ENCODE measurements at places on chromosomes 5 and 9.

DNA sequence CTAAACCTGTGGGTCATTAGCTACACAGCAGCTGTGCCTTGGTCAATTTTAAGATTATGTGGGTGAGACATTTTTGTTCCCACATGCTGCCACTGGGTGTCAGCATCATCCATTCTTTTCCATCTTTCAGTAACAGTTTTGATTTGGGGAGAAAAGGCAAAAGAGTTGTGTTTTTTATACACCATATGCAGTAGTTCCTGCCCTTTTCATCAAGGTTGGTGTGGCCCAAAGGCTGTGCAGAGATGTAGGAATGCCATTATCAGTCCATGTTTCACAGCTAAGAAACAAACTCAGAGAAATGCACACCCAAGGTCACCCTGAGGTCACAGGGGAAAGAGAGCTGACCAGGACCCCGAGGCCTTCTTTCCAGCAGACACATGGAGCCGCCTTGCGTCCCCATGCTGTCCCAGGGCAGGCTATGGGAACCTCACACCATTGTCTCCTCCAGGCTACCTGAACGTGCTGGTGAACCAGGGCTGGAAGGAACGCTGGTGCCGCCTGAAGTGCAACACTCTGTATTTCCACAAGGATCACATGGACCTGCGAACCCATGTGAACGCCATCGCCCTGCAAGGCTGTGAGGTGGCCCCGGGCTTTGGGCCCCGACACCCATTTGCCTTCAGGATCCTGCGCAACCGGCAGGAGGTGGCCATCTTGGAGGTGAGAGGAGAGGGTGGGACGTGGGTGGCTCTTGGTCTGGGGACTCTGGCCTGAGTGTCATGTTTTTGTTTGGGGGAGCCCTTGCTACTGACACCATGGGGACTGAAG is 27.8 kb upstream of the GRPEL2 start:
- DNase-seq = no peak

GRCh38 chr5:133430095-133430494 is 182.2 kb downstream of the FSTL4 start:
- no peak for DNase-seq

GRCh38 chr9:114027863-114028465 is 50.1 kb downstream of the AMBP start:
- no peak for DNase-seq

DNA sequence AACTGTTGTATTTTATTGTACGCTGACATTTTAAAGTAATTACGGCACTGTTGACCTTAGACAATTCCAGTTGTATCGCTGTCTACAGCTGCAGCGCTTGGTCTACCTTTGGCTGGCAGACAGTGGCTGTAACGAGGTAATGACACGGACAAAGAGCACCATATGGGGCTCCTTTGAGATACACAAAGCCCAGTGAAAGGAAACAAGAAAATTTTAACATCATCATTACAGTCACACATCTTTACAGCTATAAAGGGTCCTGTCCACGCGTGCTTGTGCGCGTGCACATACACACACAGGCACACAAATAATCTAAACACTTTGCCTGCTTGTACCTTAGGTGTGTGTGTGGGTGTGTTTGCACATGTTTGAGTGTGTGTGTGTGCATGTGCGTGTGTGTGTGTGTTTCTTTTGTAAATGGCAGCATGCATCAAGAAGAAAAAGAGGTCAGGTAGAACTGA is 946.0 kb downstream of the NR2F1-AS1 start:
- no peak for DNase-seq

- no peak for DNase-seq
Observed at GRCh38 chr5:39502704-39503103, 77.9 kb upstream of the DAB2 start.

GRCh38 chr5:66558560-66558959 is 37.6 kb upstream of the MAST4 start:
- no peak for DNase-seq

DNA sequence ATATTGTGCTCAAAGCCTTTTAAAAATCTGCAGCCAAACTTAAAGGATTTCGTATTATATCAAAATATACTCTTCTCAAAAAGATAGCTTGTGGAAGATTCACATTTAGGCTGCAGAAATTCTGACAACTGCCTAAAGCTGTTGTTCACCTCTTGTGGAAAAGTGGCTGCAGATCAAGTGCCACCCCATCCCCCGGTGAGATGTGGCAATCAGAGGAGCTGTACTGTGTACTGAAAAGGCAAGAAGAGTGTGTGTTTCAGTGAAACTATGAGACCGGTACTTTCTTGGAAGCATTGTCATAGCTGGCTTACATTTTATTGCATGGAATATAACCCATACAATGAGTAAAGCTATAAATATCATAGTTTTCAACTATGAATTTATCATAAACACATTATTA is 64.3 kb downstream of the CDH18 start:
- DNase-seq = no peak

- no peak for DNase-seq
Observed at GRCh38 chr5:143006501-143006900, 236.3 kb downstream of the ARHGAP26 start.
